ENCODE measurements at places on chromosomes 13 and 19.

DNA sequence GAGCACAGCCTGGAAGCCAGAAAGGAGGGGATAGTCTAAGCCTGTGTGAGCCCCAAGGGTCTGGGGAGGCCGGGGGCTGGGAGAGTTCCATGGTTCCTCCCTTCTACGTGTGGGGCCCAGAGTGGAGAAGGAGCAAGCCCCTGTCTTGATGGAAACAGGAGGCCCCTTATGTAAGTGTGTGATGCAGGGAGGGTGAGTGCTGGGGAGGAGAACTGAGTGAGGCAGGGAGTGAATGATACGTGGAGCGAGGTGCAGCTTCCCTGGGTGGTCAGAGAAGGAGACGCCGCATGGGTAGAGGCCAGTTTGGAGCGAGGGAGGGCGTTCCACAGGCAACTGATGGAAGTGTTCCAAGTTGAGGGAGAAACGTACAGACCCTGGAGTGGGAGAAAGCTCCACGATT is 16.0 kb downstream of the MAG start:
- no peak for DNase-seq

DNA sequence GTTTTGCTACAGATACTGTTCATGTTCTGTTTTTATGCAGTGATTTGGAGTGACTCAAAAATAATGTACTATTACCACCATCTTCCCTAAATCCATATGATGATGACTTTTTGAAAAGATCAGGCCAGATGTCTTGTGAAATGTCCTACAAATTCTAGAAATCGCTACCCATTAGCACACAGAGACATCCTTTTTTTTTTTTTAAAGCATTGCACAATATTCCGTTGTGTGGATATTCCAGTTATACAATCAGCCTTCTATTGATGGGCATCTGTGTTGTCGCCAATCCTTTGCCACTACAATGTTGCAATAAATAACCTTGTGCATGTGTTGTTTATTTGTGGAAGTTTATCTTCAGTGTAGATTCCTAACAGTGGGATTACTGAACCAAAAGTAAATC is 24.5 kb downstream of the ZDHHC20 start:
- DNase-seq: no peak

GRCh38 chr19:40599902-40600569 is 1.1 kb upstream of the LTBP4 start:
- no peak for DNase-seq

DNA sequence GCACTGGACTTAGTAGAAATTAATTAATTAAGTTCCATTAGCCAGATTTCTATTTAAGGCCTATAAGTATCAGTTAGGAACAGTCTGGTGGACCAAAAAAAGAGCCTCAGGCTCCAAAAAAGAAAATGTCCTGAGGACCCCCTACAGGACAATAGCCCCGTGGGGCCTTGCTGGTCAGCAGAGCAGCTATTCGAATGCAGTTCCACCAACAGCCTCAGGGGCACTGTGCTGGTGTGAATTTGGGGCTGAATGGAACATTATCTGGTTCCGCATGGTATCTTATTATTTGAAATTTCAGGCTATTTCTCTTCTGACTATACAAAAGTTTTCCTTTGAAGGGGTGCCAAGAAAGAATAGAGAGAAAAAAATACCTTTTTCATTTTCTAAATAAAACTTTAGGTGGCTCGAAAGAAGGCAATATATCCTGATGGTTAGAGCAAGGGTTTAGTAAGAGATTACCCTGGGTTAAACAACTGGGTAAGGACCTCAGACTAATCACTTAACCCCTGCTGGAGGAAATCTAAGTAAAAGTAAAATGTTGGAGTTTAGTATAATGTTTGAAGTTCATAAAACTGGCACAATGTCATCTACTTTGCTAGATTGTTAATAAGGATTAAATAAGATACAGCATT is 147.2 kb downstream of the MIPEP start:
- no peak for DNase-seq

DNA sequence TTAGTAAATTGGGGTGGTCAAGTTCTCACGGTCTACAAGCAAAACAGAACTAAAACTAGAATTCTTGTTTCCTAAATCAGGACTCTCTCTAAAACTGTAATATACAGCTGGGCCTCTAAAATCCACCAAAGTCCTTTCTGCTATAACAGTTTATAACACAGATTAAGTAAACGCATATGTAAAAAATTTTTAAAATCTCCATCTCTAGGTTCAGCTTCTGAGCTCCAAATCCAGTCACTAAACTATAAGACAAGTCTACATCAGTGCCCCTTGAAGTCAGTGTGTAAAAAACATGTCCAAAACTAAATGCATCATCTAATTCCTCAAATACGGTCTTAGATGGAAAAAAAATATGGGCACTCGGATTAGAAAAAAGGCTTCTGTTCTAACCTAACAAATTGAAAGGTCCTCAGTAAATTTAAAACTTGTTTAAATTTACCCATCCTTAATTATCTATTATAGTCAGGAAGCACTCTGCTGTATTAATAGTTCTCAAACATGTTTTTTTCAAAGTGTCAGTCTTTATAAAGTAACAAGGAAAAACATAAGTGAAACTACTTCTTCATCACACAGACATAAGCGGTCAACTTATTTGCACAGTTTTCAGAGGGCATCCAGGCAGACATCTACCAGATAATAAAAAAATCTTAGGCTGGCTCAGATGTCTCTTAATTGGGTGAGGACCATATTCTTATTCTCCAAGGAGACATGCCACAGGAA is 33.6 kb downstream of the ELF1 start:
- no peak for DNase-seq

DNA sequence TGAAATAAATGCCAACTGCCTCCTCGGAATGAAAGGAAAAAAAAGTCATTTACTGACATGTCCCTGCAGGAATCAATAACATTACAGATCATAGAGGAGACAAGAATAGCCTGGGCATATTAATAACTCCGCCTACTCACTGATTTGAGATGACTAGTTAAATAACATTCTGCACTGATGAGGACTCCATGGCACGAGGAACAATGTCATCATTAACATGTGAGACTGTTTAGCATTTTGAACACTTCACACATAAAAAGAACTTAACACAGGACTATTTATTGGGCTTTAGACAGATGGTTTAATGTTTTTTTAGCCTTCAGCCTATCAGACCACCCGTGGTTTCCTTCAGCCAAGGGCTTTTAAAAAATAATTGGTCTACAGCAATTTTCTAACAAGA is 170.1 kb downstream of the OLFM4 start:
- no peak for DNase-seq

GRCh38 chr13:109906976-109907375 is 120.6 kb upstream of the IRS2 start:
- no peak for DNase-seq

GRCh38 chr19:19211499-19212420 is at the start of gene NCAN:
TSS of gene NCAN (plus strand) at chr19:19211958. CDS start at chr19:19216954, 4,996 bp downstream.
- peak; percentile 13 for DNase-seq

DNA sequence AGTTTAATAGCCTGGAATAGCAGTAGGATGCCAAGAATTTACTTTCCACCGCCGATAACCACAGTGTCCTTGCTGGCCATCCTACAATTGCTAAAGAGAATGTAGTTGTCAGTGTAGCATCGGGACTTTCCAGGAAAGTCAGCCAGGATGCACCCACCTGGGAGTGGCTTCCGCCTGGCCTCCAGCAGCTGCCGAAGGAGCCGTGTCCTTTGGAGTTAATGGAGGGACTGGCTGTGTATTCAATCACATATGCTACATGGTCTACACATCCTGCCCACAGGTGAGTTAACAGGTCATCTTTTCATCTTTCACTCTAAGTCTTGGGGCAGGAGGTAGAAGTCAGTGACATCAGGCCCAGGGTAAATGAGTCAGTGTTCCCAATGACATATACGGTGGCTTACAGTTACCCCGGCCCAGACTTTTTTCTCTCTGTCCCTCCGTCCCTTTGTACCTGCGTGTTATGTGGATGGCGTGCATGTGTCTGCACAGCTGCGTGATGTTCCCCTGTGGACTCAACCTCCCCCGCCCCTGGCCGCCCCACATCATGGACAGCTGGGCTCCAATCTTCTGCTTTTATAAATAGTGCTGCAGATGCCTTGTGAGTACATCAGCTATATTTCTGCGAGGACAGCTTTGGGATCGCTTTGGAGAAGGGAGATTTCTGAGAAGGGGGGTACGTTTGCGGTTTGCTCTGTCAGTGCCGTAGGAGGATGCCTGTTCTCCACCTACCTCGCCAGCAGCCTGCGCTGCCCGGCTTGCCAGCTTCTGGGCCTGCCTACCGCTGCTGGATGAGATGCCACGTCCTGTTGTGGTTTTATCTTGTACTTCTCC is 63.1 kb downstream of the ATP11A start:
- DNase-seq: no peak

- DNase-seq: peak; percentile 60
Measured at GRCh38 chr19:18932216-18932841, 8.7 kb downstream of the HOMER3 start.

DNA sequence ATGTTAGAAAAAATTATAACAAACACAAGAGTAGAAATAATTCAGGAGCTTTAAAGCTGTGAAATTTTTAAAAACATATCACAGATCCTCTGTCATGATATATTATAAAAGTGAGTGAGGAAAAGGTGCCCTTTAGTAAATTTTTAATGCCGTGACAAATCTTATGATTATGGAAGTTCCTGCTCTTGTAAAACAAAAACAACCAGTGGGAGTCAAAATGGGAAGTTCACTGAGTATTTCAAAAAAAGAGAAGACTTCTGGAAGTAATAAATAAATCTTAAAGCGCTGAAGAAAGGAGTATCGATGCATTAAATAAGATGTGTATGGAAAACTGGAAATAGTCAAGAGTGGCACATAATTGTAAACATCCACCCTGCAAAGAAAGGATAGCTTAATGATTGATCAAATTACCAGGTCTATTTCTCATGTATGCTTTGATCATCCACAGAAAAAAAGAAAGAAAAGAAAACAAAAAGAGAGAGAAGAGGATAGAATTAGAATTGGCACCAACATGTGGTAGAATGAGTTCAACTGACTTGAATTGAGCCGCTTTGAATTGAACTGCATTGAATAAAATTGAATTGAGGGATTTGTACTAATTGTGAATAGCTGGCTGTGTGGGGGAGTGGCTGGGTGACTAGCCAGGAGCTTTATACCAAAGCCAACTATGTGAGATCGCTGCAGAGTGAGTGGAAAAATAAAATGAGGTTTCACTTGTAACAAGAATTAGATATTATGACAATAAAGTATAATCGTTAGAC is 647.6 kb upstream of the SPRY2 start:
- DNase-seq: no peak

DNA sequence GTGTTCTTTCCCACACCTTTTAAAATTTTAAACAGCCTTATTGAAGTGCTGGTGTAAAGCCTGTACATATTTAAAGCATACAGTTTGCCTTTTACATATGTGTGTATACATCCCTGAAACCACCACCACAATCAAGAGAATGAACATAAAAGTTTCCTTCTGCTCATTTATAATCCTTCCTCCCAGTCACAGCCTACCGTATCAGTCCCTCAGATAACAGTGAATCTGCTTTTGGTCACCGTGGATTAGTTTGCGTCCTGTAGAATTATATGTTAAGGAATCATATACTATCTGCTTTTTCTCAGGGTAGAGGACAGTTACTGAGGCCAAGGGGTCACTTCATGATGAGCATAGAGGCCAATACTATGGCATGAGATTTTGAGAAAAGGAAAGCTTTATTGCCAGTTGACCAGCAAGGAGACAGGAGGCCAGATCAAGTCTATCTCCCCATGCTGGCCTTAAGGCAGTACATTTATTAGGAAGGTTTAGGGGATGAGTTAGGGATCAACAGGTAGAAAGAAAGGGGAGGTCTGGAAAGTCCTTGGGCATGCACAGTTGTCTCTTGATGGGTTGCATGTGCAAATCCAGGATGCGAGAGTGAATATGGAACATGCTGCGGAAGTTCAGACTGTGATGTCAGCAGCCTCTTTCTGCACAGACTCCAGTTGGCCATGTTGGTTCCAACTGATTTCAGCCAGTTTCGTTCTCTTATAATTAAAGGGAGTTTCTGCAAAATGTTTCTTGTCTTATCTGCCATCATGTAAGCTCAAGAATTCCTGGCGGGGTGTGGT is 36.3 kb upstream of the LSM14A start:
- no peak for DNase-seq

- no peak for DNase-seq
Measured at GRCh38 chr13:49540552-49540951, 44.8 kb downstream of the PHF11 start.

DNA sequence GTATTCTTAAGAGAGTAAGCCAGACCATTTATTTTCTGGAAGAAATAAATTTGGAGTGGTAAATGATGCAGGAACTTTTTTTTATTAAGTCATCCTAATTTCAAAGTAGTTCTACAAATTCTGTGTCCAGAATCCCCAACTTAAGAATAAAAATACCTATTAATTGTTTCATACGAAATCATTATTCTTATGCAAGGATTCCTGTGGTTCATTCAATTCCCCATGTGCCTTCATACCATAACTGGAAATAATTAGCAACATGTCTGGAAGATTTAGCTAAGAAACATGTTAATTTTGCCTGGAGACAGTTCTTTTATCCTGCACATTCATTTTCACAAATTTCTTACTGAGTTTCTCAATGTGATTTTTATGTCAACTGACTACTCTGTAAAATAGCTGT is 408.6 kb downstream of the PCDH9 start:
- no peak for DNase-seq

DNA sequence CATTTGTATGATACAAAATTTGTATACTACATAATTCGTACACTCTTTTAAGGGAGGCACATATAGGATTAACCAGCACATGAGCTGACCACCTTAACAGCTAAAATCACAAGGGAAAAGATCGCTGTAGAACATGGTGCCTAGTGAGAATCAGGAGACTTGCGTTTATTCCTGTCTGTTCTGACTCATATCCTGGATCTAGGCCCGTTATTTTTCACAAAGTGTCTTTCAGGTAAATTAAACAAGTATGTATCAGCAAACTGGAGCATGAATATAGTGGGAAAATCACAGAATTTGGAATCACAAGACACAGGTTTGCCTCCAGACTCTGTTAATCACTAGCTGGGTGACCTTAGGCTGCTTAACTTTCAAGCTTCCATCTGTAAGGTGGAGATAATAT is 47.5 kb upstream of the ESD start:
- no peak for DNase-seq

DNA sequence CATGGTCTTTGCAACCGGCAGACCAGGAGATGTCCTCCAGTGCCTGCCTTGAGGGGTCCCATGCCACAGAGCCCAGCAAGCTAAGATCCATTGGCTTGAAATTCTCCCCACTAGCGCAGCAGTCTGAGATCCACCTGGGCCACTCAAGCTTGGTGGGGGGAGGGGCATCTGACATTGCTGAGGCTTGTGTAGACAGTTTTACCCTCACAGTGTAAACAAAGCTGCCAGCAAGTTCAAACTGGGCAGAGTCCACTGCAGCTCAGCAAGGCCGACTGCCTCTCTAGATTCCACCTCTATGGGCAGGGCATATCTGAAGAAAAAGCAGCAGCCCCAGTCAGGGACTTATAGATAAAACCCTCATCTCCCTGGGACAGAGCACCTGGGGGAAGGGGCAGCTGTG is 32.0 kb upstream of the ITM2B start:
- no peak for DNase-seq

- DNase-seq: no peak
Measured at GRCh38 chr19:2097203-2097885, 629 bp downstream of the IZUMO4 start.
